Esophagus squamous epithelium (tissue), 5 donors: ENCODE measurements at places on chromosomes 2 and 18. TPM values are rescaled to one million over a fixed set of nuclear protein-coding genes. Genes with fewer than 3 reads are reported as not detected.

Gene ANKRD23
- 1.4 TPM for total RNA-seq

Gene WNT10A
- 8.0 TPM for total RNA-seq

Gene CCDC195
- not detected for total RNA-seq

Gene SPATA3
- not detected for total RNA-seq

Gene DPP4
- 3.0 TPM for total RNA-seq

Gene ARHGEF33
- total RNA-seq: 0.38 TPM

Gene SLC5A7
- not detected for total RNA-seq

Gene KCNE4
- total RNA-seq: 0.26 TPM

Gene OSBPL1A
- 16.8 TPM for total RNA-seq

Gene MOCOS
- total RNA-seq: 5.3 TPM

Gene KIF1A
- total RNA-seq: not detected

Gene TBR1
- total RNA-seq: not detected

Gene CHST9
- total RNA-seq: 4.5 TPM

Gene CTNNA2
- not detected for total RNA-seq

Gene ABCG5
- not detected for total RNA-seq

Gene TAF1B
- 19.3 TPM for total RNA-seq

Gene SIX3
- total RNA-seq: not detected

Gene IL36B
- total RNA-seq: not detected

Gene RFTN2
- 2.7 TPM for total RNA-seq

Gene KYNU
- total RNA-seq: 35.5 TPM

Gene CDH7
- total RNA-seq: not detected

Gene SNTG2
- total RNA-seq: 5.9 TPM

Gene ALPP
- not detected for total RNA-seq

Gene PID1
- 4.2 TPM for total RNA-seq

Gene ABCB11
- not detected for total RNA-seq

Gene OSR1
- total RNA-seq: 1.8 TPM

Gene AGXT
- not detected for total RNA-seq

Gene PCARE
- not detected for total RNA-seq

Gene FLACC1
- 0.48 TPM for total RNA-seq

Gene RTKN
- total RNA-seq: 20.2 TPM

Gene LIMS4
- 0.57 TPM for total RNA-seq

Gene APCDD1
- 16.5 TPM for total RNA-seq

Gene NYAP2
- 0.61 TPM for total RNA-seq

Gene OTX1
- 0.85 TPM for total RNA-seq

Gene ST6GAL2
- total RNA-seq: 5.7 TPM
